Activated T-helper 2 cell treated with anti-CD3 and anti-CD28 coated beads, Interferon-gamma antibody, Interleukin-2, Interleukin-4, amounts not matched to agents 10 μg/mL and 5 μg/mL and 100 μg/mL, durations not matched to agents 14 hours and 24 hours and 36 hours (primary cell): ENCODE measurements at places on chromosomes 6 and 20. TPM values are rescaled to one million over a fixed set of nuclear protein-coding genes. Genes with fewer than 3 reads are reported as not detected.

The ECT2L gene
- not detected in 2 replicates for total RNA-seq

The ZSCAN23 gene
- total RNA-seq = 0.48 and 0.50 TPM in 2 replicates

The ANGPT4 gene
- not detected in 2 replicates for total RNA-seq

The GJA10 gene
- total RNA-seq = 0.11 and 0.32 TPM in 2 replicates

The UNC5CL gene
- total RNA-seq = 1.1 and 1.6 TPM in 2 replicates

The ACTL10 gene
- total RNA-seq = 2.6 and 3.3 TPM in 2 replicates

The SNAP91 gene
- not detected in 2 replicates for total RNA-seq

The TRMT6 gene
- total RNA-seq = 25.5 and 27.5 TPM in 2 replicates

The FNDC1 gene
- 0.05 TPM in 1 of 2 replicates, not detected in the other for total RNA-seq

The FAM83C gene
- not detected in 2 replicates for total RNA-seq

The LY6G6D gene
- not detected in 2 replicates for total RNA-seq

The HLA-DQA1 gene
- total RNA-seq = 5.0 and 6.3 TPM in 2 replicates

The WFDC13 gene
- not detected in 2 replicates for total RNA-seq
